ENCODE measurements at places on chromosomes 5 and 9.

DNA sequence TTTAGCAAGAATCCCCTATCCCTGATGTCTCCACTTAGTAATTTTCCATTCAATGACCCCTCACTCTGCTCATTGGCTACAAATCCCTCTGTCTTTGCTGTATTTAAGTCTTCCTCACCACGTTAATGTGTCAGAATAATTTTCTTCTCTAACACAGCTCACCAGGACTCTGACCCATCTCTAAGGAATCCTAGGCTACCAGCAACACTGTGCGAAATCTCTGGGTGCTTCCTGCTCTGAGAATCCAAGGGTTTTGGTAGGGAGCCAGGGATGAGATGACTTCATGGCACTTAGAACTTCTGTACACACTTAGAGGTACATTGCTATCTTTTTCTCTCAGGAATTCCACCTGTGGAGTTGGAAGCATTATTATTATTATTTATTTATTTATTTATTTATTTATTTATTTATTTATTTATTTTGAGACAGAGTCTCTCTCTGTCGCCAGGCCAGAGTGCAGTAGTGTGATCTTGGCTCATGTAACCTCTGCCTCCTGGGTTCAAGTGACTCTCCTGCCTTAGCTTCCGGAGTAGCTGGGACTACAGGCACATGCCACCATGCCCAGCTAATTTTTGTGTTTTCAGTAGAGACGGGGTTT, 53.5 kb downstream of the FOXI1 start:
- peak; percentile 57 for DNase-seq

GRCh38 chr5:151092762-151093161, 11.9 kb upstream of the TNIP1 start:
- peak; percentile 77 for DNase-seq

DNA sequence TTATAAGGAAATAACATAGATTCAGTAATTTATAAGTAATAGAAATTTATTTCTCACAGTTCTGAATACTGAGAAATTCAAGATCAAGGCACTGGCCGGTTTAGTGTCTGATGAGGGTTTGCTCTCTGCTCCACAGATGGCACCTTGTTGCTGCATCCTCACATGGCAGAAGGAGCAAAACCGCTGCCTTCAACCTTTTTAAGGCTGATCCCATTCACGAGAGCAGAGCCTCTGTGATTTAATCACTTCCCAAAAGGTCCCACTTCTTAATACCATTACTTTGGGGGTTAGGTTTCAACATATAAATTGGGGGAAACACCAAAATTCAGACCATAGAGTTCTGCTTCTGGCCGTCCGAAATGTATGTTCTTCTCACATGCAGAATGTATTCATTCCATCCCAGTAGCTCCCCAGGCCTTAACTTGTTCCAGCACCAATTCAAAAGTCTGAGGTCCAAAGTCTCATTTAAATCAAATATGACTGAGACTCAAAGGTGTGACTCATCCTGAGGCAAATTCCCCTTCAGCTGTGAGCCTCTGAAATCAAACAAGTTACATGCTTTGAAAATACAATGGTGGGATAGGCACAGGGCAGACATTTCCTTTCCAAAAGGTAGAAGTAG, 30.6 kb downstream of the BAAT start:
- no peak for DNase-seq

DNA sequence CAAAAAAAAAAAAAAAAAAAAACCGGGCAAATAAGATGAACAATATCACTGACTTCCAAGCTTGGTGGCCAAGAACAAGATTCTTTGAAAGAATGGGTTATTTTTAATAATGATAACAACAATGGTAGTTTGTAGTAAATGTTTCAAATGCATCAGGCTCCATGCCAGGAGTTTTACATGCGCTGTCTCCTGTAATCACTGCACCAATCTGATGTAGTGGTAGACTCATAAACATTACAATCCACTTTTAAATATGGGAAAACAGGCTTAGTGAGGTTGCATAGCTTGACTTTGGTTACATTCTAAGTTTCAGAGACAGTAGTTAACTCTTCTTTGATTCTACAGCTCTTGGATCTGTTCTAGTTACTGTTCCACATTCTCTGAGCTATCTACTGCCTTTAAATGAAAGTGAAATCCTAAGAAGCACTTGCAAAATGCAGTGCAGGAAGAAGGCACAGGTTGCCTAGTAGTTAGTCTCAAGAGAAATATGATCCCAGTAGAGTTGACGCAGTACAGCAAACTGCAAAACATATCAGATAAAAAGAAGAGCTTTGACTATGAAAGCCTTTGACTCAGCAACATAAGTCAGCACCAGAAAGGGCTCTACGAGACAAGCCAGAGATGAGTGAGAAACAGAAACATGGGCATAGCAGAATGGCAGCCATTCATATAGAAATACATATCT, 62.1 kb downstream of the PDE4D start:
- DNase-seq = no peak

DNA sequence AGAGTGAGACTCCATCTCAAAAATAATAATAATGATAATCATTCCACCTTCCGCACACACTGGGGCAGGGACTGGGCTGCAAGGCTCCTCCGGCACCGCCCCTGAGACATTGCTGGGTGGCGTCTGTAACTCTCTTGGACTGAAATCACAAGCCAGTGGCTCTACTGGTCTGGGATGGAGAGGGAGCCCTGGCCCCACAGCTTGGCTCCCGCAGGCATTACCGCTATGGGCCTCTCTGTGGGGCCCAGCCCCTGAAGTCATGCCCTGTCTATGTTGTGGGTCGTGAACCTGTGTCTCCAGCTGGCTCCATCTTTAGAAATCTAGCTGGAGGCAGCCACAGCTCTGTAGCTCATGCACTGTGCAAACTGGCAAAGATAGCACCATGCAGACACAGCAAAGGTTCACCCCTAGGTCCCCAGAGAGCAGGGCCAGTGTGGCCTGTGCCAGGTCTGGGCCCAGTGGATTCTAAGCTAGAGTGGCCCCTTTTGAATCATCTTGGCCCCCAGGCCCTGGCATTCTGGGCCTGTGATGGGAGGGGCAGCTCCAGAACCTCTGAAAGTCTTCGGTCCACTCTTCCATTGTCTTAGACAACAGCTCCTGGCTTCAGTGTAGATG, 36.1 kb upstream of the COL5A1 start:
- DNase-seq = no peak

DNA sequence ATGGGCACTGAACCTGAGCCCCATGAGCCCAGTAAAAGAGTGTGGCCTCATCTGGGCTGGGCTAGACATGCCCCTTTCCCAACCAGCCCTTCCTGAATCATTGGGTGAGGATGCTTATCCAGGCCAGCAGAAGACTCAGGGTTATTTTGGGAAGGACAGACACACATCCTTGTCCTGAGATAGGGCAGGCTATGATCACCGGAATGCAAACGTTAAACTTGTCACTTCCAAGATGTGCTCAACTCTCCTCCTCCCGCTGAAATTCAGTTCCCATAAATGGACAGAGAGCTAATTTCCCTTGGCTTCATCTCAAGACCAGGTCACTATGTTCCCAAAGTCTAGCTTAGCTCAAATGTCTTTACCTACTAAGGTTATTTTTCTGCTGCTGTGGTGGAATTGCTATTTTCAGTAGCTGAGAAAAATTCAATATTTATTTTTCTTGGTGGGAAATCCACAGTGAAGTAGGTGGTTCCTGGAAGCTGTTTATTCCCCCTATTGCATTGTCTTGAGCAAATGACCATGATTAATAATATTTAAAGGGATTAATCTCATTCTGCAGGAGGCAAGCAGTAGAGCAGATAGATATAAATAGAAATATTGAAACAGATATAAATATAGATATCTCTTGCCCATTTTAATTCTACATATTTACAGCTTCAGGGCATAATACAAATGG, 70.0 kb downstream of the NXNL2 start:
- DNase-seq = no peak

- no peak for DNase-seq
Observed at GRCh38 chr9:35691757-35692301, 2.1 kb upstream of the TPM2 start.

- DNase-seq = no peak
Observed at GRCh38 chr5:83450183-83450966, 21.2 kb upstream of the VCAN start.

DNA sequence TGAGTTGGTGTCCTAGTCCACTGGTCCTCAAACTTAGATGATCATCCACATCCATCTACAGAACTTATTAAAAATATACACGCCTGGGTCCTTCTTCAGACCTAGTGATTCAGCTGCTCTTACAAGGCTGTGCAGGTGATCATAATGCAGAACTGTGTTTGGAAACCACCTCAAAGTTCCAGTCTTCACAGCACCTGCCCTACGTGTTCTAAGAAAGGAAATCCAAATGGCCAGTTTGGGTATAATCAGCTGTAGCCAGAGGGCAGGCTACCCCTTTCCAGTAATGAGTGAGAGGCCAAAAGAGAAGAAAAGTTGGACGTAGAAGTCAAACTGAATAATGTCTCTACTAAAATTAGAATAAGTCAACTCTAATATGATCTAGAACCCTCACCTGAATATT, 15.4 kb downstream of the REEP5 start:
- no peak for DNase-seq

- no peak for DNase-seq
Observed at GRCh38 chr9:73234008-73234360, 82.3 kb downstream of the ANXA1 start.

DNA sequence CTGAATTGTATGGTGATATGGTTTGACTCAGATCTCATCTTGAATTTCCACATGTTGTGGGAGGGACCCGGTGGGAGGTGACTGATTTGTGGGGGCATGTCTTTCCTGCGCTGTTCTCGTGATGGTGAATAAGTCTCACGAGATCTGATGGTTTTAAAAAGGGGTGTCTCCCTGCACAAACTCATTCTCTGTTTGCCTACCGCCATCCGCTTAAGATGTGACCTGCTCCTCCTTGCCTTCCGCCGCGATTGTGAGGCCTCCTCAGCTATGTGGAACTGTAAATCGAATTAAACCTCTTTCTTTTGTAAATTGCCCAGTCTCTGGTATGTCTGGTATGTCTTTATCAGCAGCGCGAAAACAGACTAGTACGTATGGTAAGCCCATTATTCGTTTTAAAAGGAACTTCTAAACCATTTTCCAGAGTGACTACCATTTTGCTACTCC, 48.7 kb downstream of the SLC36A1 start:
- DNase-seq = no peak

GRCh38 chr5:151234476-151235238, 10.8 kb upstream of the CCDC69 start:
- peak; percentile 82 for DNase-seq

- DNase-seq = no peak
Observed at GRCh38 chr5:72427016-72427415, 80.2 kb downstream of the ZNF366 start.

DNA sequence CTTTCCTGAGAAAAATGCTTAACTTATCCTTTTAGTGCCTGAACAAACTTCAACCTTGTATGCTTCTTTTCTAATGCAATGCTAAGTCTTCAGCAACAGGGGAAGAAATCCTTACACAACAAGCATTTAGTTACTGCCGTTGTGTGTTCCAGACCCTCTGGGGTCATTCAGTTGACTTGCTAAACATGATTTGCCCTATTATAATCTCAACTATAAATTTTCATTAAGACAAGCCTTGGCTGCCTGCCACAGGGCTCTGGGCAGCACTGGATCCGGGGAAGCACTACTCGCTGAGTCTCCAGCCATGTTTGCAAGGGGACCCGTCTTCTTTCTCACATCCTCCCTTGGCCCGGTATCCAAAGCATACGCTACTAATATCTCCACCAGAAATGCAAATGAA, 58.1 kb downstream of the PTCH1 start:
- no peak for DNase-seq

DNA sequence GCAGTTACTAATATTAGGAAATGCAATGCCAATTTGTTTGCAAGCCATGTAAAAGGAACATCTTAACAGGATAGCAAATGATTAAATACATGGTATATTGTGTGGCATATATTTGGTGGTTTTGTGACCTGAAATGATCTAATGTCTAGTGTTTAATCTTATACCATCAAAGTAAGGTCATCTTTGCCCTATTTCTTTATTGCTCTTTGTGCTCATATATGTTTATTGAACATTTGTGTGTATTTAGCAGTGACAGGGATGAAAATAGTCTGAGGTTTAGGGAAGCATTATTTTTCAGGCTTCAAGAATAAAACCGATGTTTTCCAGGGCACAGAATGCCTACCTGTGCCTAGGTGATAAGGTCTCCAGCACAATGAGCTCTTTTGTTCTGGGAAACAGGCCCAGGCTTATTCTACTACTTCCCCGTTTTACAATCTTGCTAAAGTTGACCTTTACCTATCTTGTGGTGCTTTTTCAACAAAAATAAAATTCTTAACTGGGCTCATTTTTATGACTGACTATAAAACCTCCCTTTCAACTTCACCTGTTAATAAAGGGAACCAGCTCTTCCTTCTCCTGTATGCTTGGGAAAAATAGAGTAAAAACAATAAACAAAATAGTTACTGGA, 105.6 kb upstream of the ANKH start:
- DNase-seq = no peak

- peak; percentile 31 for DNase-seq
Observed at GRCh38 chr5:151469386-151469785, 22.0 kb downstream of the SLC36A1 start.

- DNase-seq = no peak
Observed at GRCh38 chr5:132032196-132032595, 20.7 kb upstream of the ACSL6 start.

DNA sequence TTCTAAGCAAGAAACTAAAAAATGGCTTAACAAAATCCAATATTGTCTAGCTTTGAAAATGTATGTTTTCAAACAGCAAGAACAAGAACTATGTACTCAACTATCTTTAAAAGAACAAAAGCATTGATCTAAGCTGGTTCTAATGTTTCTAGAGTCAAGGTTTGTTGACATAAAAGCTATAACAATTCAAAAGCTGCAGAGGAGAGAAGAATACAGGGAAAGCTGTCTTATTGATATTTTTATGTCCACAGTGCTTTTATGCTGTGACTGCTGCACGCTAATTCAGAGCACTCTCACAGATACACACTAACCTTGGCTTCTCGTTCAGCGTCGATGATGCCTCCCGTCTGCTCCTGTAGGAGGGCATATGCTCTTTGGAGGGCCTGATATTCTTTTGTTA, 129.5 kb upstream of the DPYSL3 start:
- no peak for DNase-seq

GRCh38 chr9:134733480-134734232, 92.1 kb downstream of the COL5A1 start:
- no peak for DNase-seq

GRCh38 chr5:139708877-139709581, 60.9 kb downstream of the CXXC5 start:
- peak; percentile 80 for DNase-seq

GRCh38 chr5:139649082-139649991, 1.2 kb downstream of the CXXC5 start:
- peak; percentile 62 for DNase-seq

Data from adipocyte (in vitro differentiated cells).